ENCODE measurements at places on chromosomes 1 and 21.

DNA sequence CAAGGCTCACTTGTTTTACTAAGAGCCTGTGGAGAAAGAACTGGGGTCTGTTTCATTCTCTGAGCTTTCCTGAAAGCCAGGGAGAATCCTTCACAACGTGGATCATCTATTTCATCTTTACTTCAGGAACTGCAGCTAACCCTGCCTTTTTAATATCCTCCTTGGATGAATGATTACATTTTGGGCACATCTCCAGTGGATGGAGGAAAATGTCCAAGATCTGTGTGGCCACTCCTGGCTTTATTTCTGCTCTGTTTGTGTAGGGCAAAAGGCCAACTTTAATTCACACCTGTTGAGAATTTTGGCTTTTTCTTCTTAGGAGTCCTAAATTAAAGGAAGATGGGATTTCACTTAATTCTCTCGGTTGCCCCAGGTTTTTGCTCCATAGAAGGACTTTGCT lies 69.5 kb upstream of the CACNA1E start:
- no peak for DNase-seq

DNA sequence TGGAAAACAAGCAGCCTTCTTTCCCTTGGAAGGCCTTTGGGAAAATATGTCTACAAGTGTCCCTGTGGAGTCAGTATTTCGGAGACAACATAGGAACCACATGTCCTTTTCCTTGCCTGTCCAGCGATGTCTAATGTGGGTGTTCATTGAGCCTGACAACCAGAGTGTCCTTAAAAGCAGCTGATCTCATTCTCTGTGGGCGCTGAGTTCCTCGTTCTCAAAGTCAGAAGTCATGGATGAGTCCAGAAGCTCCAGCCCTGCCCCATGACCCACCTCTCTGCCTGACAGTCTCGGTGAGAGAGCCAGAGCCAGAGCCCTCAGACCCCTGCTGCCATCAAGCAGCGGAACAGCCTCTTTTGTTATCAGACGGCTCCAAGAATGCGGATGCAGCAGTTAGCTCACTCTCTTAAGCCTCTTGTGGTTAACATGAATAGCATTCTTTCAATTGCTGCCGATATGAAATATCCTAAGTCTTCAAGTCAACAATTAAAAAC lies 329.2 kb downstream of the TGFB2 start:
- DNase-seq: no peak

DNA sequence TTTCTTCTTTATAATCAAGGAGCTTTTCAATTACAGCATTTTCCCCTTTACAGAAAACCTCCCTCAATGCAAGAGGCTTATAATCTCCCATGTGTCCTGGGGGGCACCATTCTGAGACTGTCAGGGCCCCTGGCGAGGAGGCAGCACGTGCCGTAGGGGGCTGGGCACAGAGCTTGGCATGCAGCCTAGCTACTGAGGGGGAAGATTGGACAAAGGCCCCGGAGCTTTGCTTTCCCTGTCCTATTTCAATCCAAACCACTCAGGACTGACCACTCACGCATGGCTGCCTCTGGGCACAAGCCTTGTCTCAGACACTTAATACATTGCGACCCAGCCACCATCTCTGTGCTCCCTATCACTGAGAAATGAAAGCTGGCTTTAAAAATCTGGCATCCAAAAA lies 2.8 kb upstream of the RAP1GAP start:
- DNase-seq: no peak

DNA sequence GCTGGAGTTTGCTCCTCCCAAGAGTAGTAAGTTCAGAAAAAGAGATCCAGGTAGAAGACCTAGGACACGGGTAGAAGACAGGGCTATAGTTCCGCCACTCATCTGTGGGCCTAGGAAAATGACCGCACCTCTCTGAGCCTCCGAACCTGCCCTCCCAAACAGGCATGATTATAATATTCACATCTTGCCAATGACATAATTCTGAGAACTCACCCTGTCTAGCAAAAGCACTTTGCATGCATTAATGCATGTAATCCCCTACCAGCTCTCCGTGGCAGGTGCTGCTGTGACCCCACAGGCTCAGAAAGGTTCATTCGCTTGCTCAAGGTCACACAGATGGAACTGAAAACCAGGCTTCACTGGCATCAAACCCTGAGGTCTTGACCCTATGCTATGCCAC lies 88.0 kb downstream of the SPSB1 start:
- no peak for DNase-seq

- no peak for DNase-seq
Observed at GRCh38 chr1:66732407-66733166, 19.7 kb upstream of the DYNLT5 start.

GRCh38 chr1:57889676-57890320 lies 465.9 kb upstream of the DAB1 start:
- DNase-seq: no peak

GRCh38 chr1:230248016-230248888 lies 177.9 kb downstream of the PGBD5 start:
- no peak for DNase-seq

DNA sequence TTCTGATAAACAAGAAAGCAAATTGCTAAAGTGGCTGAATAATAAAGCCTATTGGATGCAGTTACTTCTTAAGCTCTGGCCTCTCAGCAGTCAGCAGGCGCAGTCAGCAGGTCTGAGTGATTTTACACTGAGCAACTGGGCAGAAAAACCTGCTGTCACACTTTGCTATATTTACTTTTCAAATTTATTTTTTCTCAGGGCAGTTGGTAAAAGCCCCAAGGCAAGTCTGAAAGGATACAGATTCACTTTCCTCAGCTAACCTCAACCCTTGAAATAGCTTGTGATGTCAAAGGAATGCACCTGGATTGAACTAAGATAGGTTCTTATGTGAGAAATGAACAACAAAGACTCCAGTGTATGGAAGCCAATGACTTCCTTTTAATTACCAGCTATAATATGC lies 34.0 kb downstream of the ATP5PF start:
- no peak for DNase-seq

DNA sequence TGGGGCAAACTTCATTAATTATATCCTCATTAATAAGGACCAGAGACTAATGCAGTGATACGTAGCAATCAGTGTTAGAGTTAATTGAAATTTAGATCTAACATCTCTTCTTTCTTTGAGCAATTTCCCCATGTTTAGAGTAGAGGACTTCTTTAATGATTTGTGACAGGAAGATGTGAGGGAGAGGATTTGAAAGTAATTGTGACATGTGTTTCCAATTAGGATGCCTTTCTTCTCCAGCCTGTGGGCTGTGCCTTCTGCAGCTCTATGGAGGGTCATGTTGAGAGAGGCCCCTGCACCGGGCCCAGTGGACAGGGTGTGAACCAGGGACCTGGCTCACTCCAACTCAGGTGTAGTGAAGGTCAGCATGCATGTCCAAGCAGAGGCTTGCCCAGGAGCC lies 103.0 kb downstream of the GREM2 start:
- no peak for DNase-seq

- DNase-seq: no peak
Observed at GRCh38 chr21:30616125-30616524, at the start of gene KRTAP20-1. KRTAP20-1 (plus strand) TSS chr21:30616425; CDS start chr21:30616455, 30 bp downstream.

DNA sequence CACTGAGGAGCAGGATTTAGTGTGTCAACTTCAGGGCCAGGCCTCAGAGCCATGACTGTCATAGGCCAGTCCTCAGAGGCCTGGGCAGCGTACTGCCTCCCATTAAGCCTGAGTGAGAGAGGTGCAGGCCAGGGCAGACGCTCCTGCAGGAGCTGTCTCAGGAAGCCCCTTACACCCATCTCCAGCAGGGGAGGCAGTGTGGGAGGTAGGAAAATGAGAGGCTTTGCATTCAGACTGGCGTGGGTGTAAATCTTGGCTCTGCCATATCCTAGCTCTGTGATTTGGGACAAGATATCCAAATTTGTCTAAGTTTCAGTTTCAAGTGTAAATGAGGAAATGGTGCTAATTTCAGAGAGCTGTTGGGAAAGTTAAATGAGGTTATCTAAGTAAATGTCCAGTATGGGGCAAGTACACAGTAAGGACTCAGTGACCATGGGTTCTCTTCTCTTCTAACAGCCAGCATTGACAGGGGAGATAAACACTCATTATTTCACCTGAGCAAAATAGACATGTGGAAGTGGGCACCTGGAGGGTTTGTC lies 184.1 kb downstream of the ZSCAN20 start:
- DNase-seq: no peak

DNA sequence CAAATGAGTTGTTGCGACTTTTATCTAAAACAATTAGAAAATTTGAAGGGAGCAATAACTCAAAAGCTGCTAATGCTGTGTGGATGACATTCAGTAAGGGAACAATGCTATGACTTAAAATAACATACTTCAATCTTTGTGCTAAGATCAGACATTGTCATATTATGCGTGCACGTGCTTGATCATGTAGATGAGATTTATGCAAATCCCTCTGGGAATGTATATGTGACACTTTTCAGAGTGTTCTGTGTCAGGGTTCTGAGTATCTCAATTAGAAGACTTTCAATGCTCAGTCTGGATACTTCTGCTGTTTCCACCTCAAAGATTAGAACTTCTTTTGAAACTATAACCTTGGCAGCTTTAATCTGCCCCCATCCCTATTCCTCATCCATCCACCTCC lies 18.6 kb upstream of the POU2F1 start:
- no peak for DNase-seq

- no peak for DNase-seq
Observed at GRCh38 chr1:156692925-156693847, 12.2 kb downstream of the CRABP2 start.

DNA sequence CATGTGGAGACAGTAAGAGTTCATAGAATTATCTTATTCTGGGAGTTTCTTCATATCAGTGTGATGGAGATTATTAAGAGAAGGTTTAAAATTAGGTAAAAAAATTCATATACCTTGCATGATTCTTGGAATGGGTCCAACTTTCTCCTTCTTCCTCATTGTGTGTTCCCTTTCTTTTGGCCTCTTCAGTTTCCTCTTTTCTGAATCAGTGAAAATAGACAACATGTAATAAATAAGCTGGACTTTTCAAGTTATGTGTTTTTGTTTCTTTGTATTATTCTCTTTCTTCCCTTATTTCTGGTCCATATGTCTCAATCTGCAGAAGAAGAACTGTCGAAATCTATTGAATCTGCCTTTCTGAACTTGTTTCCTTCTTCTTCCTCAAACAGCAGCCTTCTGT lies 30.5 kb downstream of the C4BPA start:
- DNase-seq: no peak

DNA sequence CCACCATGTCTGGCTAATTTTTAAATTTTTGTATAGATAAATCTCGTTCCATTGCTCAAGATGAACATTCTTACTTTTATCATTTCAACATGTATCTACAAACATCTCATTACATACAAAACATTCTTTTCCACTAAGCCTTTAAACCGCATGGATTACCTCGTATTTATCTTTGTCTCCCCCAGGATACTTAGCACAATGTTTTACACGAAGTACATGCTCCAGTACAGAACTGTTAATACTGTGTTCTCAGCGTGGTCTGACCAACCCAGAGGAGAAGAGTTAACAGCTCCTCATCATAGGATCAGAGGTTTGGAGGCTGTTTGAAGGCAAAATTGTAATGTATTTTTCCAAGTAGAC lies 7.4 kb downstream of the PIK3C2B start:
- no peak for DNase-seq

DNA sequence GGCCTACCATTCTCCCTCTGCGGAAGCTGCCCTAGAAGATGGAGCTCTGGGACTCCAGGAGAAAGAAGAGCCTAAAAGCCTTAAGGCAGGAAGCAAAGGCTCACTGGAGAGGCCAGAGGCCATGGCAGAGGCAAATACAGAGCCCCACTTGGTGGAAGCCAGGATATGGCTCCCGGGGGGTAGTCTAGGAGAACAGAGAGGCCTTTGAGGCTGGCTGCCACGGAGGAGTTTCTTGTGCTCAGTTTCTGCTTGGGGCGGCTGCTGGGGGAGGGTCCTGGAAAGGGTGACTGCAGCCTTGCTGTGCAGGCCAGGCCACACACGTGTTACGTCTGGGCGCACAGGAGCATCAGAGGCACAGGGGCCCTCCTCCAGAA lies 5.4 kb downstream of the CC2D1B start:
- no peak for DNase-seq

DNA sequence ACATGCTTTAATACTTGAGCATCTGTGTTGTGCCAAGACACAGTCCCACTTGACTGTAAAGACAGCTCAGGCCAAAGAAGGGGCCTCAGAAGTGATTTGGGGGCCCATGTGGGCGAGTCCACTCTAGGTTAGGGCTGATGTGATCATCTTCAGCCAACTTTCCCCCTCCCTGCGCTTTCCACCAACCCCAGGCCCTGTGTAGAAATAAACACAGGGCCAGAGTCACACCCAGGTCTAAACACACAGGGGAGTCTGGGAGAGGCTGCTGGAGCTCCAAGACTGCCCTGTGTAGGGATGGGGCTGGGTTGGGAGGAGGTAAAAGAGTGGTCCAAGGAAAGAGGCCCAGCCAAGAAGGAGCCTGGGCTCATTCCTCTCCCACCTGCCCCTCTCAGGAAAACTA lies 2.5 kb upstream of the WNT2B start:
- DNase-seq: no peak

Measured in HuH-7.5 (cell line).